ENCODE measurements at places on chromosomes 2 and 18.
A peak's percentile ranks its signal among the peaks of the same experiment; 100 is the strongest.

DNA sequence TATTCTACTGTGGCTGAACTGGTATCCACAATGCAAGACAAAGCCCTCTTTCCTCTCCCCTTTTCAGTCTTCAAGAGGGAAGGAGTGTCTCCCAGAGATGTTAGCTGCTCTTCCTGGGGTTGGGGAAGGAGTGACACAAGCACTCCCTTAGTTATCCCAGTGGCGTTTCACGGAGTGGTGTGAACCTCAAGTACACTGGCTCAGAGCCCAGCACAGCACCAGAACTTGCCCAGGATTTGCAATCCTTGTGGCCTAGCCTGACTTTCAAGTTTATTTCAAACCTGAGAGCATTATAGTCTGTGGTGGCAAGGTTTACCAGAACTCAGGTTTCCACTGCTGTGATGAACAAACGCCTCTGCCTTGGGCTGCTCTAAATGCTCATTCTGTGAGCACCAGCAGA is 162.5 kb downstream of the CCDC102B start:
- DNase-seq, result no peak

- no peak for DNase-seq
Measured at GRCh38 chr2:199258291-199258690, 199.4 kb downstream of the SATB2 start.

DNA sequence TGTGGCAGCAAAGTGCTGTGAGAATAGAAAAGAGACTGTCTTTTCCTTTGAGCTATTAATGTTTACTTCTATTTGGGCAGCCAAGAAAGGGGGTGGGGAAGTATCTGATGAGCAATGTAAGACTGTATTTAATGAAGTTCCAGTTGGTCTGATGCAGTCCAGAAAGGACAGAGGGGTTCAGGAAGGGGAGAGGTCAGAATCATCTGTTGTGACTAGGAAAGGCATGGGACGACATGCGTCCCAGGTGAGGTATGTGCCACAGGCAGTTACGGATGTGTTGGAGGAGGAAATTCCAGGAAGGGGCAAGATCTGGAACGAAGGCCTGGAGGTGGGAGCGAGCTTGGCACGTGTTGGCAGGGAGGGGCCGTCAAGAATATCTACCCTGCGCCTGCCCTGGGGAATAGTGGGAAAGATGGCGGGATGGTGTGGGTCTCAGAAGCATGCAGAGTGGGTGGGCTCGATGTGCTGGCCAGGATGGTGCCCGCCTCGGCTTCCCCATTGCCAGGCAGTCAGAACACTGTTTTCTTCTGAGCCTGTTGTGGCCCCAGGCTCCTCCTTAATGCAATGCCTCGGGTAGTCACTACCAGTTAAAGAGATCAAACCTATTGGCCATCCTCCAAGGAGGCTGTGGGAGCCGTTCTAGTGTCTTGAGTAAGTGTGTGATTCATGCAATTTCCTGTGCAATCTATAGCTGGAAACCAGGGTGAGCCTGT is 57.8 kb upstream of the TXNDC2 start:
- no peak for DNase-seq

DNA sequence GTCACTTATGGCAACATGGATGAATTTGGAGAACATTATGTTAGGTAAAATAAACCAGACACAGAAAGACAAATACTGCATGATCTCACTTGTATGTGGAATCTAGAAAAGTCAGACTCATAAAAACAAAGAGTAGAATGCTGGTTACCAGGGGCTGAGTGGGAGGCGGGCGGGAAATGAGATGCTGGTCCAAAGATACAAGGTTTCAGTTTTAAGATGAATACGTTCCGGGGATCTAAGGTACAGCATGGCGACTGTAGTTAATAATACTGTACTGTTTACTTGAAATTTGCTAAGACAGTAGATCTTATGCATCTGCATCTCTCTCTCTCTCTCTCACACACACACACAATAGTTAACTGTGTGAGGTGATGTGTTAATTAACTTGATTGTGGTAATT is 14.2 kb downstream of the FAM110C start:
- DNase-seq, result no peak

DNA sequence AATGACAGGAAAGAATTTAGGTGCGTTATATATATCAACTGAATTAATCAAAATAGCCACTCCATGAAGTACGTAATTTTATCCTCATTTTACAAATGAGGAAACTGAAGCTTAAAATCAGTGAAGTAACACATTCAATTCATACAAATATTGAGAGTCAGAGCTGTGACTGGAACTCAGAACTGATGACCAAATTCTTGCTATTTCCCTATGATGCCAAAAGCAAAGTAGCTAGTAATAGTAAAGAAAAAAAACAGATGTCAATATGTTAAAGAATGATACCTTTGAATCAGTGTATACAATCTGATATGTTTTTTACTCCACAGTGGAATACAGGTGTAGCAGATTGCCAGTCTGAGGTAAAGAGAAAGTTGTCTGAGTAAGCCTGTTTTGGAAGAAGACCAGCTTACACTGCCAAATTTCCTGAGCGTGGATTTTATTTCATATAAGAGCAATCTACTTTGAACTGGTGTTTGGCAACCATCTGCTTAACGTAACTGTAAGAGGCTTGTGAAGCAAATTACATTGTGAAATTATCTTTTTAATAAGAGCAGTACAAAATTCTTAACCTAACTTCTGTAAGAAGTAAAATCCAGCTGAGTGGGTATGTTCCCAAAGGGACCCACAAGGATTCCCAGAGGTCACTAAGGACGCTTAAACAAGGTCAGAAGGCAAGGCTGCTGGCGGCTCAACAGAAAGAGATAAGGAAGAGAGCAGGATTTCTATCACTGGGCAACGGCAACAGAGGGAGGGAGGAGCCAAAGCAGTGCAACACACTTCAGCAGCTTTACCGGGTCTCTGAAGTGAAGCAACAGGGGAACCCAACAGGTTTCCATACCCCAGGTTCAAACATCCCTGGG is 85.6 kb downstream of the IKZF2 start:
- DNase-seq, result no peak

- DNase-seq, result no peak
Measured at GRCh38 chr2:96485350-96485749, 19.8 kb downstream of the NEURL3 start.

DNA sequence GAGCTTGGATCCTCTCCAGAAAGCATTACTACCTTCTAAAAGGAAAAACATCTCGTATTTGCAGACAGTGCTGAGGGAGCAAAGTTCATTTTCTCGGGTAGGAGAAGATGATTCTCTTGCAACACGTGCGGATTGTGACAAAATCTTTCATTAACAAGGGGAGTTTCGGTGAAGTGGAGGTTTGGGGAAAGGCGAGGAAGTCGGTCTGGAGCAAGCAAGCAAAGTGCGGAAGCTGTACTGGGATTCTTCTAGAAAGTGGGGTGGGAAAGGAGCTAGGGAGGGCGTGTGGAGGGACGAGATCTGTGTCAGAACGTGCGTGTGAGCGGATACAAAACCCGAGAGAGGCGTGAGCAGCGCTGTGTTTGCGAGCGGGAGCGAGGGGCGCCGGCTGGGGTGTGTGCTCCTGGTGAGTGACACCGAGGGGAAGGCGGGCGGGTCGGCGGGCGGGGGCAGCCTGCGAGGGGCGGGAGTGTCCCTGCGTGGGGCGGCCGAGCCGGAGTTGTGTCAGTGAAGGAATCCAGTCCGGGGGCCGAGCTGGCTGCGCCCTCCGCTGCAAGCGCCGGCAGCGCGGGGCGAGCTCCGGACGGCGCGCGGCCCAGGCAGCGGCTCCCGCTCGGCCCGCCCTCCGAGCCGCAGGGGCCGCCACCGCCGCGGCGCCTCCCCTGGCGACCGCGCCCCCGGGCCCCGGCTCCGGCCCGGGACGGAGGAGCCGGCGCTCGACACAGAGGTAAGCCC is at the start of gene SPATS2L:
TSS of gene SPATS2L (plus strand) at position 498 of the 735 bp plus-strand sequence. CDS start 82,552 bp downstream, outside the sequence.
- no peak for DNase-seq

GRCh38 chr2:142914507-142915313 is 37.2 kb downstream of the KYNU start:
- peak; percentile 29 for DNase-seq

GRCh38 chr2:240573071-240573515 is 4.8 kb downstream of the RNPEPL1 start:
- no peak for DNase-seq

GRCh38 chr2:238396663-238397062 is 30.1 kb upstream of the ASB1 start:
- DNase-seq, result no peak

GRCh38 chr2:169768262-169768995 is 30.2 kb upstream of the SSB start:
- DNase-seq, result peak; percentile 37

DNA sequence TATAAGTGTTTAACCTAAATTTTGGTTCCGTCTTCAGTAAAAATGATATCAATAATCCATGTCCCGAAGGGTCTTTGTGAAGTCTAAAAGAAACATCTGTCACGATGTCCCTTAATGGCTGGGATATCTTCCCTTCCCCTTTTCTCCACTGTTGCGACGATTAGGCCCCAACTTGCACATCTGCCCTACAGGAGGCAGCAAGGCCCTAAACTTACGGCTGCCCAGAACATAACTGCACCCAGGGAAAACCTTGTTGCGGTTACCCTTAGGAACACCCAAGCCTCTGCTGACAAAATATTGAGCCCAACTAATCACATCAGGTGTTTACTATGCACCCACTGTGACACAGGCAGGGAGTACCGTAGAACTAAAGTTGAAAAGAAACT is 1.3 kb upstream of the SMAD2 start:
- DNase-seq, result no peak

GRCh38 chr2:115389898-115390565 is 947.6 kb downstream of the DPP10 start:
- DNase-seq, result no peak

GRCh38 chr2:42835577-42836371 is 43.4 kb upstream of the HAAO start:
- no peak for DNase-seq

DNA sequence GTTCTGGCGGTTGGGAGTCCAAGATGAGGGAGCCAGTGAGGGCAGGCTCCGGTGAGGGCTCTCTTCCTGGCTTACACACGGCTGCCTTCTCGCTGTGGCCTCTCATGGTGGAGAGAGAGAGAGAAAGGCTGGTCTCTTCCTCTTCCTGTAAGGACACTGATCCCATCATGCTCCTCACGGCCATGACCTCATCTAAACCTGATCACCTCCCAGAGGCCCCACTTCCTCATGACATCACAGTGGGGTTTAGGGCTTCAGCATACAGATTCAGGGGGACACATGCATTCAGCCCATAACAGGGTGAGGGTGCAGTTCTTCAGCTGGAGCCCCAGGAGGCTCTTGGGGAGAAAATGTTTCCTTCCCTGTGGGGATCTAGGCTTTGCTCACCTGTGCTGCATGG is 29.2 kb downstream of the AGAP1 start:
- no peak for DNase-seq
